ENCODE measurements at places on chromosomes 4 and X. TPM values are rescaled to one million over a fixed set of nuclear protein-coding genes. Genes with fewer than 3 reads are reported as not detected.

DNA sequence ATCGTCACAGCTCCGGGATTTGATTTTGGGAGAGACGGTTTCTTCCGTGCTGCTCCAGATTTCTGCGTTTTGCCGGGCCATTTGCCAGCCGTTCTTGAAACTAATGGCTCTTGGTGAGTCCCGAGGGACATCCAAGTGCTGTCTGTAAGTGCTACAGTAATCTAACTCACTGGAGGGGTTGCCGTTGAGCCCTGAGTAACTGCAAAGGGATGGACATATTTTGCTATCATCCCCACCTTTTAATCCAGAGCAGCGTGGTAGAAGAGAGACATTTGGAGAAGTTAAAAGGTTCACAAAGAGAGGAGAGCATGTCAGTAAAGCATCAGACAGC lies 88.9 kb upstream of the PDLIM3 start:
- no peak for DNase-seq

DNA sequence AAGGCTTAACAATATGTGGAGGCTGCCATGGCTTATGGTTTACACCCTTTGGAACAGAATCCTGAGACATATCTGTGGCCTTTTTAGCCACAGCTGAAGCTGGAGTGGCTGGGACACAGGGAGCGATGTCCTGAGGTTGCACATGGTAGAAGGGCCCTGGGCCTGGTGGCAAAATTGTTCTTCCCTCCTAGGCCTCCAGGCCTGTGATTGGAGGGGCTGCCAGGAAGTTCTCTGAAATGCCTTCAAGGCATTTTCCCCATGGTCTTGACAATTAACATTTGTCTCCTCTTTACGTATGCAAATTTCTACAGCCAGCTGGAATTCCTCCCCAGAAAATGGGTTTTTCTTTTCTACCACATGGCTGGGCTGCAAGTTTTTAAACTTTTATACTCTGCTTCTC lies 39.1 kb upstream of the MAGEA8 start:
- no peak for DNase-seq

GRCh38 chr4:53015681-53016080 lies 153.6 kb downstream of the RASL11B start:
- no peak for DNase-seq

DNA sequence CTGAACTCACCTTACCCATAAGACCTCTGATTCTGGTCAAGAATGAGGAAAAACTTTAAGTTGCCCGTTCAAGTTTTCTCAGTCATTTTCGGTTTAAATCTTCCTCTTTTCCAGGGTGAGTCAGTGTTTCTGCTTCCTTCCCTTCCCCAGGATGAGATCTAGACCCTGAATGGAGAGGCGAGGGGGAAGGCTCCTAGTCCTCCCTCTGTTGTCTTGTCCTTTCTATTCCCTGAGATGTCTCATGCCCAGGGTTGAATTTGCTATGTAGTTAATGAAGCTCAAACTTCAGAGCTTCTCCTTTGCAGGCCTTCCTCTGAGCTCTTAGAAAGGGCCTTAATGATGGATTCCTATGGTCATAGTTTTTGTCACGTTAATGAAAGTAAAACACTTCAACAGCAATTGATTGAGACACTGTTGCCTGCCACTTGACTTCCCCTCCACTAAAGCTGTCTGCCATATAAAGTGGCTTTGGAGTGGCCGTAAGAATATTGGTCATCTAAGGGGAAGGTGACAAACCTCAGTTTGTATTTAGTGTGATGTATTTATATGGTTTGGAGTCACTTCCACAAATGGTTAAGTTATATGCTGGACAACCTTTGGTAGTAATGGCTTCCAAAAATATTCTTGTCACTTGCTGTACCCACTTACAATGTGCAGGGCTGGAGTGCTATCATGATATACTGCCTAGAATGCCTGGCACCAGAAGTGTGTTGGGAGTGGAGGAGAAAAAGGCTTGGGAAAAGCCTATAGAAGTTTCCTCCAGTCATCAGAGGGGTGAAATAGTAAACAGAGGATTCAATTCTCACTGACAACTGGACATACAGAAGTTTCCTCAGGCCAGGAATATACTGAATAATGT lies 24.3 kb upstream of the GPRIN3 start:
- DNase-seq = no peak

GRCh38 chr4:2963966-2964471 lies 648 bp downstream of the GRK4 start:
- no peak for DNase-seq

DNA sequence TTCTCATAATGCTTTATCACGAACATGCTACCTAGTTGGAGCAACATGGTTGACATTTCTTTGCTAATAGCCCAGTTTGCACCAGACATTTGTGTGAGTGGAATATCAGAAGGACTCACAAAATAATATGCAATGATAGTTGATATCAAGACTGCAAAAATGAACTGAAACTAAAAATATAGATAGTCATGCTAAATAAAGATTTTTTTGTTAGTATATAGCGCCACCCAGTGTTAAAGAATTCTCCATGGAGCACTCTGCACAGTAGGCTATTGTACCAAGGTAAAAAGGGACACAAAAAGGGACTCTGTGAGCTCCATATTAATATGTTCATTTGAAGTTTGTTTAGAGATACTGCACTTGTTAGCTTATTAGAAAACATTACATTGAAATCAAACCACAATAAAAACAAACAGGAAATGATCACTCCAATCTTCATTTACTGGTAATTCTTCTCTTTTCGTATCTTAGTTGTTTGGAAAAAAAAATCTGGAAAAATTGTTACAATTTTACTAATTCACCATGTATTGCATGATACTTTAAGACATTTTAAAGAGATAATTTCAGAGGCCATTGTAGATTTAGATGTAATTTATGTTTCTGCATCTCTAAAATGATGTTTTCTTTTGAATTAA lies 1509.6 kb downstream of the ADGRL3 start:
- peak; percentile 10 for DNase-seq

GRCh38 chrX:46953597-46953996 lies 41.4 kb downstream of the JADE3 start:
- DNase-seq = no peak

DNA sequence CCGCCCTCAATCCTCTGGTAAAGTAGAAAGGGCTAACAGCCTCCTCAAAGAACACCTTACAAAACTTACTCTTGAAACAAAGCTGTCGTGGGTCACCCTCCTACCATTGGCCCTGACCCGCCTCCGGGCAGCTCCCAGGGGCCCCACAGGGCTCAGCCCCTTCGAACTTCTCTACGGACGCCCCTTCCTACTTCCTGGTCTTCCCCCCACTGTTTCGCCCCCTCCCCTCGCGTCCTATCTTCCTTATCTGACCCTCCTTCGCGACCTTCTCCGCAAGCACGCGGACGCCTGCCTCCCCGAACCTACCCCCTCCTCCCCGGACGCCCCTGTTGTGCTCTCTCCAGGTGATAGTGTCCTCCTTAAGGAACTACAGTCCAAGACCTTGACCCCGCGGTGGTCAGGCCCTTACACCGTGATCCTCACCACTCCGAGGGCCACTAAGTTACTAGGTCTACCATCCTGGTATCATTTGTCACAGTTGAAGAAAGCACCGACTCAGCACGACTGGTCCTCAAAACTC lies 963.1 kb downstream of the RPA4 start:
- no peak for DNase-seq

DNA sequence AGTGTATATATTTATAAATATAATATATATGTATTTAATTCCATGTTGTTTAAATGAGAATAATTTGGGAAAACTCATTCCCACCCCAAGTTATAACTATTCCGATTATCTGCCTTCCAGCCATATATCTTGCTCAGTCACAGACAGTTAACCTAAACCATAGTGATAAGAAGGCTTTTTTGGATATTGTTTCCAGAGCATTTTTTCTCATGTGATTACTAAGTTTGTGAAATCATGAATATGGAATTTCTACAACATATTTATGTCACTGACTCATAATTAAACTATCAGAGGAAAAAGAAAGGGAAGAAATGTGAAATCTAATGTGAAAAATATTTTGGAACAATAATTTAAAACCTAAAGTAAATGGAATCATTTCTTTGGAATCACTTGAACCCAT lies 1163.5 kb upstream of the PABPC4L start:
- no peak for DNase-seq

DNA sequence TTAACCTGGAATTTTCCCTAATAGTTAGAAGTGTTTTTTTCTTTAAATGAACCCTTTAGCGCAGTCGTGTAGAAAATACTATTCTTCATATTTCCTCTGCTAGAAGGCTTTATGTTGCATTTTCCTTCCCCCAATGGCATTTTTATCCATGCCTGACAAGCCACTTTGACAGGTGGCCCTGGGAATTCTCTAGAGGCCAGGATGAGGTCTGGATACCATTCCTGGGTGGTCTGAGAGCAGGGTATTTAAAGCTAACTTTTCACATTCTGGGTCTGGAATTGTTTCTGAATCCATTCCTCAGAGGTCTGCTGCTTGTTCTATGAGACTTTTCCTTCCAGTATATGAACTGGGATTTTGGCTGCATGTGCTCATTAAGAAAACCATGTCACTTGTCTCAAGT lies 31.2 kb upstream of the PDGFRA start:
- DNase-seq = no peak

DNA sequence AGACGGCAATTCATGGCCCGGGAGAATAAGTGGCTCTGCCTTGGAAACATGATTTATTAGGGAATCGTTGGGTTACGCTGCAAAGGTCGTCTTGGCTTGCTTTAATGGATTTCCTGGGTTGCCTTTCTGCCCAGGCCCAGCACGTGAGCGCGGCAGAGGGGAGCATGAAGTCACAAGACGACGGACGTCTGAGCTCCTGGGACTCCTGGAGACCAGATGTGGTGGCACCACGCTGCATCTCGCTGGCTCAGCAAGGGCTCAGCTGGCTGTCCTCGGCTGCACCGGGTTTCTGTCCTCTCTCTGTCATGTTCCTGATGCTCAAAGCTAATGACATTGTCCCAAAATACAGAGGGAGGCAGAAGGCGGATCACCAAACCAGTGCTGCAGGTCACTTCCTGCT lies 61.2 kb downstream of the C4orf50 start:
- no peak for DNase-seq

DNA sequence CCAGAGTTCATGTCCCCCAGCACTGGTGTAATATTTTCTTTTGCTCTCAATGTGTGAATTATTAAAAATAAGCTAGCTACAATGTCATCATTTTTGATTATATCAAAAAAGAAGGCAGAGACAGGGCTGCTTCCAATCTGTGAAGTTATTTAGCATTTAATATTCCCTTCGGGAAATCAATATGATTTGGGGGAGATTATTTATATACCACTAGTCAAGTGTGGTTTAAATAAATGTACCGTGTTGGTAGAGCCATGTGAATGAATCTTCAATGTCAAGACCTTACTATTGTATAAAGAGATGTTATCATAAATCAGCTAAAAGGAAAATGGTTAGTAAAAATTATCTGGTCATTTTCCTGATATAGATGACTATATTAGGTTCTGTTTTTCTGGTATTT lies 87.4 kb upstream of the MID1 start:
- no peak for DNase-seq

- no peak for DNase-seq
Measured at GRCh38 chr4:145488310-145488709, 6.7 kb downstream of the SMAD1 start.

DNA sequence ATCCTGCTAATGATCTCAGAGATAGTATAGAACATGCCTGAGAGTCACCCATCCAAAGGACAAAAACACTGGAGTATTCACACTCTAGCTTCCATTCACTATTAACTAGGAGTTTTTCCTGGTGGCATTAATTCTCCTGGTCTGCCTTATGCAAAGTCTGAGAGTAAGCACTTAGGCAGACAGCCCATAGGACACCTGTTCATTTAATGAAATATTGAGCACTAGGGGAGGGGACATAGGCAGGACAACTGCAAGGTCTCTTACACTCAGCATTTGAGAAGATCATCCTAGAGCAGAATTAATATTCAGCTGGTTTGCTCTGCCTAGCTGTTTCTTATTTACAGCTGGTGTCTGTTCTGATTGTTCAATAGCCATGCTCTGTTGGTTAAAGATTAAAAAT lies 508.5 kb downstream of the CENPC start:
- no peak for DNase-seq

DNA sequence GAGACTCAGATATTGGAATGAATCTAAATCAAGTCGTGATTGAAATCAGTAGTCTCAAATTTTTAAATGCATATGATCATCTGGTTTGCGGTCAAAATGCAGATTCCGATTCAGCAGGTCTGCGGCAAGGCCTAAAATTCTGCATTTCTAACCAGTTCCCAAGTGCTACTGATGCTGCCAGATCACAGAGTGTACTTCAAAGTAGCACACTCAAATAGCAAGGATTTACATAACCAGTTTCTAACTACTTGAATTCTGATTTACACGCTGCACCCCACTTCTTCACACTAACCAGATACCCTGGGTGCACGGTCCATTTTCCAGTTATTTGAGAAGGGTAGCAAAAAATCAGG lies 752 bp downstream of the MBTPS2 start:
- no peak for DNase-seq

DNA sequence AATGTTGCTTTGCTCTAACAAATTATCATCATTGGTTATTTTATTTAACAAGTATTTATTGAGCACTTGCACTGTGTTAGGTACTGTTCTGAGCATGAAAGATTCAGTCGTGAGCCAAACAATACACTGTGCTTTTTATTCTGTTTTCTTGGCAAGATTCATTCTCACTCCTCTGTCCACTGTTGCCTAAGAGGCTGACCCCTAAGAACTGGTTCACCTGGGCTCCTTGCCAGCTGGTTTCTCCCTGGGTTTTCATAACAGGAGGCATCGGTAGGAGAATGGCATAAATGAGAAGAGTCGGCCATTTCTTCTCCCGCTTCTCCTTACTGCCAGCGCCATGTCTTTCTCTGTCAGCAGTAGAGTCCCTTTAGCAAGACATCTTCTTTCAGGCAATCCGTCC lies 243.7 kb upstream of the DIAPH2 start:
- DNase-seq = no peak

- no peak for DNase-seq
Measured at GRCh38 chrX:2693113-2694002, 2.3 kb downstream of the CD99 start.

GRCh38 chr4:71930459-71930858 lies 101.3 kb upstream of the NPFFR2 start:
- no peak for DNase-seq

GRCh38 chrX:7263961-7264360 lies 116.0 kb upstream of the PUDP start:
- DNase-seq = no peak

DNA sequence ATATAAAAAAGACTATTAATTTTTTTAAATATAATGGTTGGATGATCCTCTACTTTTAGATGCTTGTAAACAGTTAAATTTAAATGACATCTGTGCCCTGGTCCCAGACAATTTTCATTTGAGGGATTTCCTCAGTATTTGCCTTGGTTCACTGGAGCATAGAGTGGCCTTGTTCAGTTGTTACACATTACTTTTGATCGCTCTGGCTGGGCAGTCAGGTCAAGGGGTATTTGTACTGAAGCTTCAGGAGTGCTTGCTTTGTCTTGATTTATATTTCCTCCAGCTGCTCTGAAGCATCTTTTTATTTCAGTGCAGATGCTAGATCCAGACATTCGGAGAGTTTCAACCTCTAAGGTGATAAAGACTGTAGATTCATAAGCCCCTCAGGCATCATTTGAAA lies 50.0 kb downstream of the COMMD8 start:
- DNase-seq = no peak

Gene SEC24D
- 28.9 TPM for polyA plus RNA-seq

Gene SULT1E1
- 0.16 TPM for polyA plus RNA-seq

Gene DRD5
- not detected for polyA plus RNA-seq

Gene GRIA2
- 0.04 TPM for polyA plus RNA-seq

Gene ASMT
- 0.15 TPM for polyA plus RNA-seq

Gene ARAP2
- 1.5 TPM for polyA plus RNA-seq

Gene GLOD5
- not detected for polyA plus RNA-seq

Gene KIAA1210
- 0.06 TPM for polyA plus RNA-seq

Gene CTAG1A
- not detected for polyA plus RNA-seq

Measured in urinary bladder (tissue), 4 donors.